ENCODE measurements at places on chromosomes 7 and 10. TPM values are rescaled to one million over a fixed set of nuclear protein-coding genes. Genes with fewer than 3 reads are reported as not detected.

CDHR3 gene
- 13.9 TPM for total RNA-seq

GDF10 gene
- 0.52 TPM for total RNA-seq

STMP1 gene
- 32.1 TPM for total RNA-seq

LRRN3 gene
- total RNA-seq: not detected

DNA sequence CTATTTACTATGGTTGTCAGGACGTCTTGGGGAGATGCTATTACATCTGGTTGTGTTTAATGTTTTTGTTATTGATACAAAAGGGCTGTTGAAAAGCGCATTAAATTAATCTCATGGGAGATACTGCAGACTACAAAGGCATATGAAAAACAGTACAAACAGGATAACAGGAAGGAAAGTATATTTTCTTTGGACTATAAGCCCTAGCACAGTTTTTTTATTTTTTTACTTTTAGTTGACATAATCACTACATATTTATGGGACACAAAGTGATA is 341.3 kb downstream of the ARL4A start:
- H3K27ac ChIP-seq: no peak overlapping the region
- peaks cover 5% of the 10 kb centered on the region for H3K27me3 ChIP-seq
- no peaks in the 10 kb centered on the region for H3K4me1 ChIP-seq
- DNase-seq: no peak
- no peaks in the 10 kb centered on the region for H3K36me3 ChIP-seq

Measured in A673 (cell line).